ENCODE measurements at places on chromosomes 7 and 10.
A peak's percentile ranks its signal among the peaks of the same experiment; 100 is the strongest.

- DNase-seq: peak; percentile 33
These were observed 87.8 kb downstream of the BTRC start for GRCh38 chr10:101441541-101442455.

DNA sequence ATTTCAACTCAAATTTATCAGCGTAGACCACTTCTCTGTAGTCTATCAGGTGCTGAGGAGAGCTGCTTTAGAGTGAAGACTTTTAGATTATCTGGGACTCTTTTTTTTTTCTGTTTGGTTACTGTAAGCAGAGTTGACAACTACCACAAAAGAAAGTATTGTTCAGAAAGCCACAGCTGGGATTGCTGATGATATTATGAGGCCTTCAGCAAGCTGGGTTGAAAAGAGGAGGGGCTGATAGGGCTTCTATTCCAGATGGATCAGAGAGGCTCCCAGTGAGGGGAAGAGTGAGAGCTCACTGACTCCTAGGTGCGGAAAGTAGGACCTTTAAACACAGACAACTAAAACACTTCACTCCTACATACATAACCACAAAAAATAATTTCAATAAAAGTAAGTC, 188.5 kb upstream of the FERD3L start:
- no peak for DNase-seq

DNA sequence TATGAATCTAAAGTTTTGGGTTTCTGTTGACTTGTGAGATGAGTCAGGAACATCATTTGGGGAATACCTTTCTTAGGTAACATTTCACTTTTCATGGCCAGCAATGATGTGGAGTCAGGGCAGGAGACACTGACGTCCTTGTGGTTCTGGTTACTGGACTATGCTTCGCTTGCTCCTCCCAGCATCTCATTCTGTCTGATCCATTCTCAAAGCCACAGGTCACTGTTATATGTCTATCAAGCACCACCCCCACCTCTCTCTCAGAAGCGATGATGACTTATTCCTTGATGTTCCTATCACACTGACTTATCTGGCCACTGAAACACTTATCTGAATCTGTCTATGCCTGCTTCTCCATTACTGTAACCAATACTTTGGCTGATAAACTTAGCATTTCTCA, 51.6 kb downstream of the TES start:
- no peak for DNase-seq

DNA sequence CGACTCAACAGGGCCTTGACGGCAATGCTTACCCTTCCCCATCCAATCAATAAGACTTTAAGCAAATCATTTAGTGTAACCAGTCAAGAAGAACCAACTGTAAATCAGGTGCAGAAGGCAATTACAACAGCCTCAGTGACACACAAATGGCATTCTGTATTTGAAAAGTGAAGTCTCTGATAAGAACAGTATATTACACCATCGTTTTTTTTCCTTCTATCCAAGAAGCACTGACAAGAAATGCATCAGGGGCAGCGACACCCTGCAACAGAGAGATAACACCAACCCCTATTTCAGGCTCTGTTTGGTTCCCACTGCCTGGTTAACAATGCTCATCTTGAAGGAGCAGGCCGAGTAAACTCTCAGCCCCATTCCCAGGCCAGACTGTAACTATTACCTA, 204.0 kb upstream of the AOAH start:
- DNase-seq: no peak

DNA sequence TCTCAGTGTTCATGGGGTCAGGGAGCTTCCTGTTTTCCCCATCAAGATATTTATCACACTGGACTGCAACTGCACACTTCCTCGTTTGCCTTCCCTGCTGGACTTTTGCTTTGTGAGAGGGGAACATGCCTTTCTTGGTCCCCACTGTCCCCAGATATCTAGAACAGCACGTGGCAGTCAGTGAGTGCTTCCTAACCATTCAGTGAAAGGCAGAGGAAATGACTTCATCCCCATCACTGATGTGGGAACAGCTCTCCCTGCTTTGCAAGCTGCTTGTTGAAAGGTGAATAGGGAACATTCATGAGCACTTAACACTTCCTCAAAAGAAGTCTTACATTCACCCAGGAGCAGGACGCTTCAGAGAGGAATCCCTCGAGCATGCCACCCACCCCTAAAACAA, 135.4 kb downstream of the MYOF start:
- DNase-seq: no peak

DNA sequence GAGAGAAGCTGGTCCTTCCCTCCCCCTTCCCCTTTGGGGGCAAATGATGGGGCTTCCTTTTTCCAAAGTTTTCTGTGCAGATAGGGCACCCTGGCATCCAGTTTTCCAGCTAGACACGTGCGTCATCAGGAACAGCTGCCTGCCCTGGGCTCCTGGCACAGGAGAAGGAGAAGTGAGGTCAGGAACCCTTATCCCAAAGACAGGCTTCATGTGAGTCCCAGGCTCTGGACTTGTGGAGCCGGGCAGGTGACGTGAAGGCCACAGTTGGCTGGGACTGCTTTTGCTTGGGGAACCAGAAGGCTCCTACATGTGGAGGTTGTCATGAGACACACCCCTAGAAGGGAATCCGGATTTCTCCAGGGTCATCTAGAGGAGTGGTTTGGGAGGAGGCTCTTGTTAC, 66.5 kb downstream of the RBM20 start:
- DNase-seq: no peak

- no peak for DNase-seq
These were observed 94.4 kb downstream of the CYP51A1 start for GRCh38 chr7:92039900-92040299.

GRCh38 chr7:109639561-109639960, 1069.9 kb downstream of the DNAJB9 start:
- DNase-seq: no peak

DNA sequence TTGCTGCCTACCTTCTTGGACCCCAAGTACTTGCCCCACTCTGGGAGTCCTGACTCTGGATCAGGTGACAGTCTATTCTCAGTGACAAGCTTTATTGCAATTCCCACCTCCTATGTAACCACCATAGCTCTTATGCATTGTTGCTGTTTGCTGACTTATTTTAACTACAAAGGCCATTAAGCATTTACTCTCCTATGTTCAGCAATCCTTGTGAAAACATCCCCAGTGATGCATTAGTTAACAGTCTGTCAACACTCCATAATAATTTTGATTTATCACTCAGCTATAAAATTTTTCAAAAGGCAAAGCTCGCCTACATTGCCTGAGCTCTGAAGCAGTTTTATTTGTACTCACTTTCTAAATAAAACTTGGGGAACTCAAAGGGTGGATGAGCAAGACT, 871.8 kb upstream of the SORCS1 start:
- DNase-seq: no peak

- DNase-seq: no peak
These were observed 189.2 kb upstream of the PODXL start for GRCh38 chr7:131745390-131746248.

GRCh38 chr7:9407816-9408215, 974.4 kb downstream of the NXPH1 start:
- no peak for DNase-seq

Data from NCI-H748 treated with DMSO at 0.1 percent for 48 hours (cell line).